Stimulated activated CD8-positive, alpha-beta memory T cell treated with anti-CD3 and anti-CD28 coated beads, Interleukin-12 subunit alpha, Interleukin-12 subunit beta, amount 100 ng/mL, for 4 hours (primary cell): ENCODE measurements at places on chromosomes 3 and 15.
A peak's percentile ranks its signal among the peaks of the same experiment; 100 is the strongest.

DNA sequence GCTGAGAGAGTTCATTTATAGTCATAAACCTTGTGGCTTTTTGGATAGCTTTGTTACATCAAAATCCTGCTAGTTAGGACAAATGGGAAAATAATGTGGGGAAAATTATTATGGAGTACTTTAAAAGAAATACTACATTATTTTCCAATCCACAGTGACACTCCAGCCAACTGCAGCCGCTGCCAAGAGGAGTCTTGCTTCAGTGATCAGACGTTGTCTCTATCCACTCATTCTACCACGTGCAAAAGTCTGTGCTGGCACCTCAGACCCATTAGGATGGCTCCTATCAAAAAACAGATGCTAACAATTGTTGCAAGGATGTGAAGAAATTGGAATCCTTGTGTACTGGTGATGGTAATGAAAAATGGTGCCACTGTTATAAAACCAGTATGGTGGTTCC is 128.6 kb upstream of the IQSEC1 start:
- no peak for DNase-seq

DNA sequence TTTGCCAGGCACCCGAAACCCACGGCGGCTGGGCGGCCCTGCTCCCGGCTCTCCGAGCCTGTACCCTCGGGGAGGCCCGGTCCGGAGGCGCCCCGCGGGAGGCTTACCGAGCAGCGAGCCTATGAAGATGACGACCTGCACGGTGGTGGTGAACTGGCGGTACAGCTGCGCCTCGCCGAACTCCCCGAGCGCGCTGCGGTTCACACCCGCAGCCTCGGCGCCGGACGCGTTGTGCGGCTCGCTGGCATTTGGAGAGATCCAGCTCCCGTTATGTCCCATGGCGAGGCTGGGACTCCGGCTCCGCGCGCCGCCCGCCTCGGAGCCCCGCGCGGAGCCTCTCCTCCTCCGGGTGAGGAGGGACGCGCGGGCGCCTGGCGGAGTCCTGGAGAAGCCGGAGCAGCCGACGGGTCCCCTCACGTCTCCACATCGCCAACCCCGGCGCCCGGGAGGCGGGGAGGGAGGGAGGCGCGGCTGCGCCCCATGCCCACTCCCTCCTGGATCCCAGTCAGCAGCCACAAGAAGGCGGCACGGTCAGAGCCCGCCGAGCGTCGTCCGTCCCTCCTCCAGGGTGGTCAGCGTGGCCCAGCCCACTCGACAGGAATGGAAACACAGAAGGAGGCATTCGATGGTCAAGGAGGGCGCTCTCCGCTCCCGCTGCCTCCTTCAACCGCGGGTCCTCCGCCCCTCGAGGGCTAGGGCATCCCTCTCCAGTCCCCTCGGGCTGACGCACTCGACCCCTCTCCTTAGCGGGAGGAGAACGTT is at the start of gene GPR176:
Gene GPR176, minus strand, starts transcription at position 519 of the 762 bp plus-strand sequence. Its CDS starts 240 bp downstream, at position 279.
- DNase-seq, result peak; percentile 8

GRCh38 chr3:102761766-102762165 is 327.0 kb downstream of the ZPLD1 start:
- DNase-seq, result no peak

DNA sequence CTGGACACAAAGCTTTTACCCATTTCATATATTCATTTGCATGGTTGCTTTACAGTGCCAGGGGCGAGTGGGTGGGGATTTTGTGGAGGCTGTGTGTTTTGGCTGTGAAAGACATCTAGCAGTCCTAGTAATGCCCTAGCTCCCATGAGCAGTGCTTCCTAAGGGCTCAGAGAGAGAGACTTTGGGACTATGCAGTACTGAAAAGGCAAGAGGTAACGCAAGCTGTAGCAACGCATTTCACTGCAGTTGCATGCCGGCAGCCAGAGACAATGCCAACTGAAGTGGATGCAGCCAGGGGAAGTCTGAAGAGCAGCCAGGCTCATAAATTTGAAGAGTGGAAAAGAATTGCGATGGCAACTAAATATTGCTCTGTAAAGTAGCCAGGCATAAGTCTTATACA is 27.4 kb upstream of the ATP10A start:
- no peak for DNase-seq

DNA sequence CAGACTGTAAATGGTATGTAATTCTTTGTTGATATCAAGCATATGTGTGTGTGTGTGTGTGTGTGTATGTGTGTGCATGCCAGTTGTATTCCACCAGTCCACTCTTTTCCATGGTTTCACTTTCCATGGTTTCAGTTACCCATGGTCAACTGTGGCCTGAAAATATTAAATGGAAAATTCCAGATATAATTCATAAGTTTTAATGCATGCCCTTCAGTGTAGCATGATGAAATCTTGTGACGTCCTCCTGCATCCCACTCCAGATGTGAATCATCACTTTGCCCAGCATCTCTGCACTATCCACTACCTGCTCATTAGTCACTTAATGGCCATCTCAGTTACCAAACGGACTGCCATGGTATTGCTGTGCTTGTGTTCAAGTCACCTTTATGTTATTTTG is 215.9 kb downstream of the GBE1 start:
- no peak for DNase-seq

GRCh38 chr3:42518800-42519567 is 16.5 kb downstream of the VIPR1 start:
- no peak for DNase-seq

DNA sequence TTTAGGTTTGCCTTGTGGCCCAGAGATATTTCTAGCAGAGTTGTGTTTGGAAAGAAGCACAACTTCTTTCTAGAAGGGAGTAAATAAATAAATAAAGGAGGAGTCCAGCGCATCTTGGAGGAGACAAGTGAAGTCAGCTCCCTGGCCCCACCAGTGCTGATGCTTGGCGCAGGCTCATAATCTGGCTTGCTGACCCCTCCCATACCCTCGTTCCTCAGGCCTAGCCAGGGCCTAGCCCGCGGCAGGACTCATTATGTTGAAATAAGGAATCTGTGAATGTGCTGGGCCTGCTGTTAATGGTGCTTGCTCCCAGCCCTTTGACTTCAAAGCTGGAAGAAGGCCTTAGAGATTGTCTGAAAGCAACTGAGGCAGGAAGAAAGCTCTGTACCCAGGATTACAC is 3.1 kb downstream of the ZNF710 start:
- DNase-seq, result no peak

- no peak for DNase-seq
Measured at GRCh38 chr15:99390667-99391066, 139.4 kb downstream of the LRRC28 start.

- no peak for DNase-seq
Measured at GRCh38 chr15:52710708-52711389, 31.7 kb upstream of the ATOSA start.

DNA sequence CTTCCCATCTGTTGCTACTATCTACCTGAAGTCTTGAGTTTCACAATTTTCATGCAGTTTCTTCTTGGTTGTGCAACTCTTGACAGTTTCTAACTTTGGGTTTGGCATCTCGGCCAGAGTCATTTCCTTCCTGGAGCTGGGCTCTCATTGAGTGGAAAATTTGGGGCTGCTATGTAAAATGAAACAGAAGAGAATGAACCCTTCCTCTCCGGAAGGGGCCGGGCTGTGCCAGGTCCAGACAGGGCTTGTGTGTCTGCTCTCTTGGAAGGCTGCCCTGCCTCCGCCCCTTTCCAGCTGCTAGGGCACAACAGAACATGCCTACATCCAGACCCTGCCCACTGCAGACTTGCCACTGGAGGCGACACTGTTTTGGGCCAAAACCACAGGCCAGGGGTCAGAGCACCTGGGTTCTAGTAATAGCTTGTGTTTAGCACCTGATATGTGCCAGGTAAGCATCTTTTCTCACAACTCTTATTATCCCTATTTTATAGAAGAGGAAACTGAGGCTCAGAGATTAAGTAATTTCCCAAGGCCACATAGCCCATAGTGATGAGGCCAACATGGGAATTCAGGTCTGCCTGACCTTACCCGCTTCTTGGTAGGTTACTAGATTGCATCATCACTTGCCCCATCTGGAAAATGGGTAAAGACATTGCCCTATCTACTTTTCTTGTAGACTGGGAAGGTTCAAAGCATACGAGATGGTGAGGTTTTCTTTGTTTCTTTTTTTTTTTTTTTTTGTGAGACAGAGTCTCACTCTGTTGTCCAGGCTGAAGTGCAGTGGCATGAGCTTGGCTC is 25.0 kb downstream of the IRAK2 start:
- no peak for DNase-seq

GRCh38 chr3:193929921-193930646 is 205.9 kb upstream of the HES1 start:
- DNase-seq, result no peak

GRCh38 chr15:39625856-39626255 is 45.0 kb downstream of the THBS1 start:
- no peak for DNase-seq

DNA sequence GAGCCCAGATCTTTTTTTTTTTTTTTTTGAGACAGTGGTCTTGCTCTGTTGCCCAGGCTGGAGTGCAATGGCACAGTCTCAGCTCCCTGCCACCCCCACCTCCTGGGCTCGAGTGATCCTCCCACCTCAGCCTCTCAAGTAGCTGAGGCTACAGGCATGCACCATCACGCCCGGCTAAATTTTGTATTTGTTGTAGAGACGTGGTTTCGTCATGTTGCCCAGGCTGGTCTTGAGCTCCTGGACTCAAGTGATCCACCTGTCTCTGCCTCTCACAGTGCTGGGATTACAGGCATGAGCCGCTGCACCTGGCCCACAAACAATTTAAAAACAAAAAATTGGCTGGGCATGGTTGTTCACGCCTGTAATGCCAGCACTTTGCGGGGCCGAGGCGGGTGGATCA is 22.6 kb upstream of the SLC6A6 start:
- DNase-seq, result no peak
